Left ventricle myocardium inferior (tissue), 1 donor: ENCODE measurements at places on chromosomes 1 and 21. TPM values are rescaled to one million over a fixed set of nuclear protein-coding genes. Genes with fewer than 3 reads are reported as not detected.

F13B gene
- not detected for total RNA-seq

MPL gene
- 0.82 TPM for total RNA-seq

MYBPH gene
- total RNA-seq = not detected

HMGCS2 gene
- total RNA-seq = 65.5 TPM

KCNK1 gene
- total RNA-seq = 25.2 TPM

CCDC30 gene
- total RNA-seq = 2.2 TPM

KCNC4 gene
- total RNA-seq = 6.1 TPM

LYPLAL1 gene
- total RNA-seq = 85.8 TPM

FALEC gene
- total RNA-seq = 0.44 TPM

FCRL6 gene
- 0.33 TPM for total RNA-seq

SYT14 gene
- not detected for total RNA-seq

IL22RA1 gene
- total RNA-seq = 0.14 TPM

KIAA1614 gene
- total RNA-seq = 9.1 TPM

C8B gene
- total RNA-seq = not detected

- peaks cover 9% of the 10 kb centered on the region for H3K4me1 ChIP-seq
- DNase-seq = no peak
- no peak overlapping the region for H3K27ac ChIP-seq
- H3K27me3 ChIP-seq = no peaks in the 10 kb centered on the region
- no peaks in the 10 kb centered on the region for H3K36me3 ChIP-seq
These were observed 23.5 kb downstream of the SMYD3 start for GRCh38 chr1:246483569-246483933.

DNA sequence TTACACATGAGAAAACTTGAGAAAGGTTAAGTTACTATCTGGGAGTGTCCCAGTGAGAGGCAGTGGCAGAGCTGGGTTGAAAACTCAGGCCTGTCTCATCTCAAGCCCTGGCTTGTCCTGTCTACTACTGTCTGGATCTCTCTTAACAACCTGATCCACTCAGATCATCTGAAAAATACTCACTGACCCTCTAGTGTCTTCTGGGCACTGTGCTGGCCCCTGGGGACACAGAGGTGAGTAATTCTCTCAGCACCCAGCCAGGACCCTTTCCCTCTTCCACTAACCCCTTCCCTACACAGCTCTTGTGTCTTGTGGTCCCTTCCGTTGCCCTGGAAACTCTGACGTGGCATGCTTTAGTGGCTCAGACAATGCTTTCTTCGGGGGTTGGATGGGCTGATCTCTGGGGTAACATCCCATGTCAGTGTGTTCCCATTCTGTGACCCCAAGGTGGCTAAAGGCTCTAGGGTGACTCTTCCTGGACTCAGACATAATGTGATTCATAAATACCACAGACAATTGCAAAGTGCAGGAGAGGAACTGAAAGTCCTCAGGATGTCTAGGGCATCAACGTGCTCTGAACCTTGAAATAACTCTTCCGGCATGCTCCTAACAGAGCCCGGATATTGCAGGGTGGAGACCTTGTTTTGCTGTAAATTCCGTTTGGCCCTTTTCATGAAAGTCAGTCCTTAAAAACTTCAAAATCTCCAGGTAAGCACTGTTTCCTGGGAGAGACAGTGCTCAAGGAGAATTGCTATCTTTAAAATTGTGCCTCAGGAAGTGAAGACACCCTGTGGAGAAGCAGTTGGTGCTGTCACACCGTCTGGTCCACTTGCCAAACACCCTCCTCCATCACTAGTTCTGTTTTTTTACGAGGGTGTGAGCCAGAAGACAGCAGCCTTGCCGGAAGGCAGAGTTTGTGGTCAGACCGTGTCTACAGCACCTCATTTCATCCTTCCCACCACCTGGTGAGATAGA lies 4.0 kb downstream of the SHISAL2A start:
- H3K4me3 ChIP-seq = no peak overlapping the region
- no peak for DNase-seq
- peaks cover 28% of the 10 kb centered on the region for H3K4me1 ChIP-seq

- peaks cover 29% of the 10 kb centered on the region for H3K27me3 ChIP-seq
- H3K4me3 ChIP-seq = no peak overlapping the region
- H3K4me1 ChIP-seq = peaks cover 25% of the 10 kb centered on the region
- DNase-seq = peak; percentile 12
- no peaks in the 10 kb centered on the region for H3K36me3 ChIP-seq
- no peak overlapping the region for H3K27ac ChIP-seq
These were observed 3.4 kb upstream of the PDE9A start for GRCh38 chr21:42650033-42650370.

- H3K27me3 ChIP-seq = no peaks in the 10 kb centered on the region
- H3K4me3 ChIP-seq = no peak overlapping the region
- H3K27ac ChIP-seq = no peak overlapping the region
- H3K36me3 ChIP-seq = no peaks in the 10 kb centered on the region
These were observed 56.3 kb downstream of the TBX15 start for GRCh38 chr1:118931876-118932275.

DNA sequence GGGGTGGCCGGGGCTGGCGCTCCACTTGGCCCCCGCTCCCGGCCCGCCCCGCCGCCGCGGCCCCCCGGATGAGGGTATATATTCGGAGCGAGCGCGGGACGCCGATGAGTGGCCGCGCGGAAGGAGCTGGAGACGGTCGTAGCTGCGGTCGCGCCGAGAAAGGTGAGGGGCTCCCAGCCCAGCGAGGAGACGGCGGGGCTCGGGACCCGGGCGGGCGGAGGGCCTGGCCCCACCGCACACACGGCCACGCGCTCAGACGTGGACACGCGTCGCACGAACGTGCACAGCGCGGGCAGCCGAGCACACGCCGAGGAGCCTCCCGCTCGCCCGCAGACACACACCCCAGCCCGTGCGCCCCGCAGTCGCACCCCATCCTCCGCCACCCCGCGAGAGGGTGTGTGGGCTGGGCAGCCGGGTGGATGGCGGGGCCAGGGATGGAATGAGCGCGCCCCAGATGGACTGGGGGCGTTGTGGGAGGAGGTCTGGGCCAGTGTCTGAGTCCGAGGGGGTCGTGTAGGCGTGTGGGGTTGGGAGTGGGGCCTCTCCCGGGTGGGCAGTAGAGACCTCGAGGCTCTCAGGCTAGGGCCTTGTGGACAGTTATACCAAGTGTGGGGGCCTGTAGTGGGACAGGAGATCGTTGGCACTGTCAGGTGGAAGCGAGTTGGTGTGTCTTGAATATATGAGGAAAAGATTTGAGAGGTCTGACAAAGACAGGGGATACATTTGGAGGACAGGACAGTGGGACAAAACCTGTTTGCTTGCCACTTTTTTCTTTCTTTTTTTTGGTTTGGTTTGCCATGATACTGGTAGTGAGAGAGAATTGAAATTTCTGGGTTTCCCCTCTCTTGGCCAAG lies at the start of gene UAP1:
TSS of gene UAP1 (plus strand) at position 107 of the 854 bp plus-strand sequence. CDS start 4,347 bp downstream, outside the sequence.
- DNase-seq = no peak
- peak within 1 kb of the TSS; percentile 99 for H3K27ac ChIP-seq
- H3K4me3 ChIP-seq = peak within 1 kb of the TSS; percentile 89
- peaks cover 10% of the 10 kb centered on the region for H3K36me3 ChIP-seq
- peaks cover 56% of the 10 kb centered on the region for H3K4me1 ChIP-seq
- no peaks in the 10 kb centered on the region for H3K27me3 ChIP-seq

DNA sequence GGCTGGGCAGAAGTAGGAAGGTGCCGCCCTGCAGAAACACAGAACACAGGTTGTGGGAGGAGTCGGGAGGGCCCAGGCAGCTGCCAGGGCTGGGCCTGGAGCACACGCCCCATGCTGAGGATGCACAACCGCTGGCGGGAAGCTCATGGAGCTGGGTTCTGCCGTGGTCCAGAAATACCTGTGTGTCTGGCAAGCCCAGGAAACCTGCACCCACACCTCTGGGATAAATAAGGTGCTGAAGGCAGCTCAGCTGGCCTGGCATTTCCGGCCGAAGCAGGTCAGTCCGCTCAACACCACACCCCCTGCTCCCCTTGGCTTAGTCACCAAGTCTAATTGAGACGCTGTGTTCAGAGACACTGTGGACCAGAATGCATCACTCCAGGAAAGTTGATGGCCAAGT lies 32.1 kb downstream of the CTNNBIP1 start:
- DNase-seq = no peak
- peaks cover 57% of the 10 kb centered on the region for H3K4me1 ChIP-seq
- no peaks in the 10 kb centered on the region for H3K27me3 ChIP-seq
- H3K27ac ChIP-seq = peak overlapping the region; percentile 83
- H3K4me3 ChIP-seq = no peak overlapping the region

- DNase-seq = no peak
- no peaks in the 10 kb centered on the region for H3K27me3 ChIP-seq
- no peak overlapping the region for H3K4me3 ChIP-seq
- no peaks in the 10 kb centered on the region for H3K36me3 ChIP-seq
- peaks cover 4% of the 10 kb centered on the region for H3K4me1 ChIP-seq
These were observed 29.4 kb downstream of the RWDD3 start for GRCh38 chr1:95263450-95263849.

GRCh38 chr1:40095806-40096205 lies 1.2 kb downstream of the PPT1 start:
- peak overlapping the region; percentile 80 for H3K4me3 ChIP-seq
- peaks cover 9% of the 10 kb centered on the region for H3K36me3 ChIP-seq

GRCh38 chr1:16906873-16907272 lies 11.1 kb downstream of the RNU1-2 start:
- no peak overlapping the region for H3K4me3 ChIP-seq
- H3K27ac ChIP-seq = no peak overlapping the region
- H3K36me3 ChIP-seq = no peaks in the 10 kb centered on the region

DNA sequence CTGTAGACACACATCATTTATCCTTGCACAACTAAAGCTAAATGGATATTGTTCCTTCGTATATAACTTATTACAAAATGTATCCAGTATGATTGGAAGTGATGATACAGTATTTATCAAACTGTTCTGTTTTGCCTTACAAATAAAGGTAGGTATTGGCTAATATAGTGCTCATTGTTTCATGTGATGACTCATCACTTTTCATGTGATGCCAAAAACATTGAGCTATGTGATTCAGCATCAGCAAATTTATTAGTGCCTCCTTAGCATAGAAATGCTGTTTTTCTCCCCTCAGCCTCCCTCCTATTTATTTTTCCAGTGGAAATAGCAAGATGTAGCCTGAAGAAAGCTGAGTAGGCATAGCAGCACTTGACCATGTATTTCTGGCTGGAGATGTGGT lies 228.6 kb upstream of the LYPLAL1 start:
- H3K36me3 ChIP-seq = no peaks in the 10 kb centered on the region
- DNase-seq = no peak
- H3K4me1 ChIP-seq = peaks cover 11% of the 10 kb centered on the region
- H3K27me3 ChIP-seq = no peaks in the 10 kb centered on the region
- H3K4me3 ChIP-seq = no peak overlapping the region
- H3K27ac ChIP-seq = no peak overlapping the region

DNA sequence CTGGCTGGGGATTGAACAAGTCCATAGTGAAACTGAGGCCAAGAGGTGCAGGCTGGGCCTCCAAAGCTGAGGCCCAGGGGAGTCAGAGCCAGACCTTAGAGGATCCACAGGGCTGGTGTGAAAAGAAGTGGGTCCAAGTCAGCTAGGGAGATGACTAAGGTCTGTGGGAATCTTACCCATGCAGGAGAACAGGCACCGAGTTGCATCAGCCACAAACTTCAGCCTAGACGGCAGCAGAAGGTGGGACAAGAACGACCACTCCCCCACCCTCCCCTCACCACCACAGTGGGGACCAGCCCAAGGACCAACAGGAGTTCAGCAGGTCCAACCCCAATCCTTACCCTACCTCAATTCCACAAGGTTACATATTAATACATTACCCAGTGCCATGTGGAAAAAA lies 282.3 kb downstream of the TTLL7 start:
- DNase-seq = no peak
- no peaks in the 10 kb centered on the region for H3K4me1 ChIP-seq
- H3K4me3 ChIP-seq = no peak overlapping the region
- H3K27ac ChIP-seq = no peak overlapping the region

DNA sequence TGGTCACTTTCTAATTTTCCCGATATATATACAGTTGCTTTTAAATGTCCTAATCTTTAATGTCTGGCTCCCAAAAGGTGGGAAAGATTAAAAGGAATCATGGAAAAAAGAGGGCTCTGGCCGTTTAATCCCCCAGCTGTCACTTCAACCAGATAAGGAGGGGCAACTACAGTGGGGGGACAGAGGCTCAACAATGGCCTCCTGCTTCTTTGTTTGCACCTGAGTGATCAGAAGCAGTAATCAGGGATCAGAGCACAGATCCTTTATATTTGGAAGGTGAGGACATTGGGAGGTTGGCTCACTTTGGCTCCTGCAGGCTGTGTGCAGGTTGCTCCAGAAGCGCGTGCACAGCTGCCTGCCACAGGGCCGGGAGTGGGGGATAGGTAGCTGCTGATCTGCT lies 212.8 kb downstream of the FMN2 start:
- H3K4me1 ChIP-seq = no peaks in the 10 kb centered on the region
- H3K4me3 ChIP-seq = no peak overlapping the region
- no peak overlapping the region for H3K27ac ChIP-seq
- H3K27me3 ChIP-seq = no peaks in the 10 kb centered on the region
- H3K36me3 ChIP-seq = no peaks in the 10 kb centered on the region
- no peak for DNase-seq

DNA sequence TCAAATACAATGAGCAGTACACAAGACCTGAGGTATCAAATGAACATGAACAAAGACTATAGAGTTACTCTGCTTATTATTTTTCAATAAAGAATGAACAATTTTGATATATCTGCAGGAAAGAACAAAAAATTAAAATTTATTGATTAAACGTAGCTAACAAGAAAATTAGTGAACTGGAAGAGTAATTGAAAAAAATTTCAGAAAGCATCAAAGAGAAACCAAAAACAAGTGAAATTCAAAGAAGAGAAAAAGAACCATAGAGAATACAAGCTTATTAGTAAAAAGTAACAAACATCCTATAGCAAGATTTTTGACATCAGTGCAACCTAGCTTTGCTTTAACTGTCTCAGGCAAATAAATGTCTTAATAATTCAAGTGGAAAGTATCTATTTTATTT lies 106.6 kb downstream of the LRRIQ3 start:
- no peaks in the 10 kb centered on the region for H3K36me3 ChIP-seq
- no peaks in the 10 kb centered on the region for H3K4me1 ChIP-seq
- no peak overlapping the region for H3K27ac ChIP-seq
- no peak for DNase-seq

DNA sequence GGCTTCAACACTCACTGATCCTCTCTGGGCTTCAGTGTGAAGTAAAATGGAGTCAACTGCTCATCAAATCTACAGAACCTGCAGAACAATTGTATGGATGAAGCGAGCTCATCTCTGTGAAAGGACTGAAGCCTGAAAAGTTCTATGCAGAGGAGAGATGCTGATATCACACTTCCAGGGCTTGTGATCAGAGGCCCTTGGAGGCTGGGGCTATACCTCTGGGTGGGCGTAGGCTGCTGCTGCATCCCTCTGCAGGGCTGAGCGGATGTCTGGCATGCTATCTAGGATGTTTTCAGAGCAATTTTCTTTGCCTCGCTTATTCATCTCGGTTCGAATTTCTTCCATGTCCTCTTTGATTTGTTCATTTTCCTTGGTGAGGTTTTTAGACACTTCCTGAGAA lies 17.6 kb downstream of the OLFML2B start:
- no peak overlapping the region for H3K4me3 ChIP-seq
- no peaks in the 10 kb centered on the region for H3K27me3 ChIP-seq
- peaks cover 33% of the 10 kb centered on the region for H3K4me1 ChIP-seq

GRCh38 chr1:55063577-55063942 lies 24.2 kb downstream of the PCSK9 start:
- H3K4me3 ChIP-seq = no peak overlapping the region
- H3K4me1 ChIP-seq = peaks cover 51% of the 10 kb centered on the region
- peaks cover 21% of the 10 kb centered on the region for H3K36me3 ChIP-seq
- no peak for DNase-seq
